ENCODE measurements at places on chromosomes 2 and 18.

DNA sequence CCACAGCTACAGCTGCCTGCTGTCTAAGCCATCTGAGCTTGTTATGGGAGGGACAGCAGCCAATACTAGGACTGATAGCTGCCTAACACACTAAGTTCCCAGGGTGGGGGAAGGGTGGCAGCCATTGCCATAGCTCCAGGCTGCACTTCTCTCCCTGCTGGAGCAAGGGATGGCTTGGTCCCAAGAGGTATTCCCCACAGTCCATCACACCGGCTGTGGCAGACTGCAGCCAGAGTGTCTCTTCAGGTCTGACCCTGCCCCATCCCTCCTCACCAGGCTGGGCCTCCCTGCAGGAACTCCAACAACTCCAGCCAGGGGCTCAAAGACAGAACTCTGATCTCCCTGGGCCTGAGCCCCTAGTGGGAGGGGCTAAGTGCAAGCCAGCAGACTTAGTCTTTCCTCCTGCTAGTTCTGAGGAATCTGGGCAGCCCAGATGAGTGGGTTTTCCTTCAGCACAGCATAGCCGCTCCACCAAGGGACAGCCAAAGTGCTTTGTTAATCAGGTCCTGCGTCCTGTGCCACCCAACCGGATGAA lies 632.1 kb downstream of the SOCS6 start:
- no peak for DNase-seq

DNA sequence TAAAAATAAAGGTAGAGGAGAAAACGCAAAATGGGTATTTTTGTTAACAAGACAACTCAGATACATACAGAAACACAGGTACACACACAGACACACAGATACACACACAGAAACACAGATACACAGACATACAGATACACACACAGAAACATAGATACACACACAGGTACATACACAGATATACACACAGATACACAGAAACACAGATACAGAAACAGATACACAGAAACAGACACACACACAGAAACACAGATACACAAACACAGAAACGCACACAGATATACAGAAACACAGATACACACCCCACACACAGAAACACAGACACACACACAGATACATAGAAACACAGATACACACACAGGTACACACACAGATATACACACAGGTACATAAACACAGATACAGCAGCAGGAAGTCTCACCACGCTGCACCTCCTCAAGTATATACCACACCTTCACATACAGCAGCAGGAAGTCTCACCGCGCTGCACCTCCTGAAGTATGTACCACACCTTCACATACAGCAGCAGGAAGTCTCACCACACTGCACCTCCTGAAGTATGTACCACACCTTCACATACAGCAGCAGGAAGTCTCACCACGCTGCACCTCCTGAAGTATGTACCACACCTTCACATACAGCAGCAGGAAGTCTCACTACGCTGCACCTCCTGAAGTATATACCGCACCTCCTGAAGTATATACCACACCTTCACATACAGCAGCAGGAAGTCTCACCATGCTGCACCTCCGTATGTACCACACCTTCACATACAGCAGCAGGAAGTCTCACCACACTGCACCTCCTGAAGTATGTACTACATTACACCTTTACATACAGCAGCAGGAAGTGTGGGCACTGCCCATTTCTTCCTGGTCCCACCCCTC lies 250.5 kb downstream of the HDAC4 start:
- DNase-seq: no peak

DNA sequence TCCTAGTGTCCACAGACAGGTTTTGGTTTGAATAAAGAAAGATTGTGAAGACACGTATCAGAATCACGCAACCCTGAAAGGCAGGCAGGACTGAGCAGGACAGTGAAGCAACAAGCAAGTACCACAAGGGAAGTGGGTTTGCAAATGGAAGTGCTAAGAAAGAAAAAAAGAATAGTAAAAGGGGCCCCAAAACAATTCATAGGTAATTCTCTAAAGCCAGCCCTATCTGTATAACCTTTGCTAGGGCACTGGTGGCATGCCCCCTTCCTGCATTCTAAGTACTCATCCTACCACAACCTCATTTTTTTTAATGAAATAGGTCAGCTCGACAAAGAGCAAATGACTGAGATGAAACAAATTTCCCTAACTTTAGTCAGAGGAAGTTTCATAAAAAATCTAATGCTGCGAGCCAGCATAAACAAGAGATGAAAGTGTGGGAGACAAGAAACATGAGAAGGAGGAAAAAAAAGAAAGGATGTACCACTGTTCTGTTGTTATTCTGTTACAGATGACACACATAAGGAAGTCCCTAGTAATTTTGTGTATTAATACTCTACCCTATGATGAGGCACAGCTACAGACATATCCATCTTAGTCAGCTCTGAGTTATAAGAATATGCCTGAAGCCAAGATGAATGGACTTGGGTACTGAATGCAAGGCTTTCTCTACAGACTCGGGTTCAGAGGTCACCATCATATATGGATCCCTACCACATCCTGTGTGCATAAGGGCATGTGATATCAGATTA lies 32.2 kb downstream of the IKZF2 start:
- no peak for DNase-seq

- no peak for DNase-seq
These were observed 52.5 kb downstream of the KCNE4 start for GRCh38 chr2:223104336-223105132.

DNA sequence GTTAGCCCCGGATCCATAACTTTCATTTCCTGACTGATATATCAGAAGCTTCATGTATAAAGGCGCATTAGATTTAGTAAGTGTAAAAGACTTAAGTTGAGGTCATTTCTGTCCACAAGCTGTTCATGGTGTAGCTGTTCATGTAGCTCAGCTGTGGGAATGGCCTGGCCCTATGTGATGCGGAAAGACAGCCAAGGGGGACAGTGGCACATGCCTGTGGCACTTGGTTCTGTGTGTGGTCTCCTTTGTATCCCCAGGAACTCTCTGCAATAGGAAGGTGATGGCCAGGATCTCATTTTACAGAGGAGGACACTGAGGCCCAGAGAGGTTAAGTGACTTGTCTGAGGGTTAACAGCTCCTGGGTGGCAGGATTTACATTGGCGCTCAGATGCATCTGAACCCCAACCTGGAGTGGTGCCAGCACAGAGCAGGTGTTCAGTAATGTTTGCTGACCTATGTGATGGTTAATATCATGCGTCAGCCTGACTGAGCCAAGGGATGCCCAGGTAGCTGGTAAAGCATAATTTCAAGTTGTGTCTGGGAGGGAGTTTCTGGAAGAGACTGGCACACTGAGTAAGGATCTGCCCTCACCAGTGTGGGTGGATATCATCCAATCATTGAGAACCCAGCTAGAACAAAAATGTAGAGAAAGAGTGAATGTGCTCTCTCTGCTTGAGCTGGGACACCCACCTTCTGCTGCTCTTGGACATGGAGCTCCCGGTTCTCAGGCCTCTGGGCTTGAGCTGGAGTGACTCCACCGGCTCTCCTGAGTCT lies 25.4 kb downstream of the HPCAL1 start:
- no peak for DNase-seq

GRCh38 chr2:236165842-236166795 lies 2.1 kb downstream of the GBX2 start:
- DNase-seq: no peak

DNA sequence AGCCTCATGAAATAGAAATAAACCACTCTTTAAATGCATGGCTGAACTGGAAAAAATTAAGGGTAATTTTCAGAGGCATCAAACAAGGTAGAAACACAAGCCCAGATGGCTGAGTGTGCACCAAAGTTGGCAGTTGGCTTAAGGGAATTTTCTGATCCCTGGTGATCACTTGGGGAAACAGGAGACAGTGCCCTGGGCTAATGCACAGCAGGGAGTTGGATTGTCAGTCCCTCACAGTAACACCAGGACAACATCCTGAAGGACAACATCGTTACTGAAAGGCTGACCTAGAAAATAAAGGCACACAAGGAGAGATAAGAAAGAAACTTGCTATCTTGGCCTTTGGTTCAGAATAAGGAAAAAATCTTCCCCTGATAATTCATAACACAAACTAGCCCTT lies 417.0 kb downstream of the SLC4A3 start:
- DNase-seq: no peak

GRCh38 chr2:24285484-24286152 lies 74.7 kb downstream of the ITSN2 start:
- DNase-seq: no peak

DNA sequence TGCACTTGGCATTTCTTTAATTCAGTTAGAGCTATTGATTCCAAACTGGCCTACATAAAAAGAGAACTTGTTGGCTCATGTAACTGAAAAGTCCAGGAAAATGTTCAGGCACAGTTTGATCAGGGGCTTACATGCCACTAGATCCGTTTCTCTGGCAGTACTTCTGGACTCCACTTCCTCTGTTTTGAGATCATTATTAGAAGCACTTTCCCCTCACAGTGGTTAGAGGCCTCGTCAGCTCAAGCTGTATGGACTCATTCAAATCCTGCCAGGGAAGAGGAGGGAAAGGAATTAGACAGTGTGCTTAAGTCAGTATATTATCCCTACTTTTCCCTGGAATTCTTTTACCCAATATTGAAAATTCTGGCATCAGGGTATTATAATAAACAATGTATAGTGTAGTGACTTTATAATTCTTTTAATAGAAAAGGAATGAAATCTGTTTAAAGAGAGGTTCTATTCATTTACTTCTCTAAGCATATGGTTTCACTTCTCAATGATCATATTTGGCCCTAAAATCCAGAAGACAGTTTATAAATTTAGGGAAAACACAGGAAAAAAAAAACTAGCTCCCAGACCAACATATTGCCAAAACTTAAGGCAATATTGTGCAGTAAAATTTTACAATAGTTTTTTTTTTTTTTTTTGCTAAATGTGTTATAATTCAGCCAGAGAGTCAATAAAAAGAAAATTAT lies 92.0 kb downstream of the ARMC9 start:
- no peak for DNase-seq

GRCh38 chr2:220701115-220701514 lies 871.0 kb downstream of the EPHA4 start:
- no peak for DNase-seq

DNA sequence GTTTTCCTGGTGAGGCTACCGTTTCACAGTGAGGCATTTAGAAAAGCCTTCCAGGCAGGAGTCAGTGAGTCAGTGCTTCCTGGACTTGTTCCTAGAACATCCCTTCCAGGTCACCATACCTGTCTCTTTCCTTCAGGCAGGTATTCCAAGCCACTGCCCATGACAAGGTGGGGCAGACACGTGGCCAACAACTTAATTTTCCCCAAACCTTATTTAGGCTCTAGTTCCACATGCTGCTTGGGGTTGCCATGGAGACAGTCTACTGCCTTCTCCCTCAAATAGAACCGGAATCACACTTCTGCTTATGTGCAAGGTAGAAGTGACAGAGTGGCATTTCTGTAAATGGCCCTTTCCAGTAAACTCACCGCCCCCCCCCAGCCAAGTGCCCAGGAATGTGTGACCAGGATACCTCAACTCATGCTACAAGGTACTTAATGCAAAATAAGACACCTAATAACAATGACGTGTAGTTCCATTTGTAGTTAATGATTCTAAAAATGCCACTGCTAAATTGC lies 258.3 kb downstream of the PRKCE start:
- no peak for DNase-seq

DNA sequence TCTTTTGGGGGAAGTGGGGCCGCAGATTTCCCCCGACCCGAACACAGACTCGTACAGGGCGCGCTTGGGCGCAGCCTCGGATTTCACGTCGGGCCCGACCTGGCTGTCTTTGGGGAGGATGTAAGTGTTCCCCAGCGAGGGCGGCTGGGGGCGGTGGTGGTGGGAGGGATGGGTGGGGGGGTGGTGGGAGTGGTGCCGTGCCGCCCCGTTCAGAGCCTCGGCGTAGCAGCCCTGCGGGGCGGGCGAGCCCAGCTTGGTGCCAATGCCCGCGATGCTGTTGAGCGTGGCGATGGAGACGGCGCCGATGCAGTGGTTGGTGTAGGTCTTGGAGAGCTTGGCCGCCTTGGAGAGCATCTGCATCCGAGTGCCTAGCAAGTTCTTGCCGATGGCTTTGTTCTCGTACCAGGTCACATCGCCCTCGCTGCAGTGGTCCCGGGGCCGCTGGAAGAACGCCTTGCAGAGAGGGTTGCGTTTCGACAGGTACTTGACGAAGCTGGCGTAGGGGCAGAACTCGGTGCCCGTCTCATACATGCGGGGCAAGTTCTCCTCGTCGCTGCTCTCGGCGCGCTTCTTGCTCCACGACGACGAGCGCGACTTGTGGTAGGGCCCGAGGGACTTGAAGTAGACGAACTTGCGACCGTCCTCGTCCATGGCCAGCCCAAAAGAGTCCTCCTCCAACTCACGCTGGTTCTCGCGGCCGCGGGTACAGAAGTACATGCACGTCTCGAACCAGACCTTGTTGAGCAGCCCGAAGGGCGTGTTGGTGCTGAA lies 1.3 kb downstream of the KCTD1 start:
- no peak for DNase-seq
